Aorta (tissue), 5 donors: ENCODE measurements at places on chromosomes 5 and 9. TPM values are rescaled to one million over a fixed set of nuclear protein-coding genes. Genes with fewer than 3 reads are reported as not detected.
A peak's percentile ranks its signal among the peaks of the same experiment; 100 is the strongest.

Gene BARHL1
- total RNA-seq, result not detected

Gene ARL10
- total RNA-seq, result 32.4 TPM

Gene RMRP
- total RNA-seq, result 14,949 TPM

Gene C5orf34
- 2.0 TPM for total RNA-seq

Gene TAF11L5
- not detected for total RNA-seq

Gene NKD2
- 2.8 TPM for total RNA-seq

Gene SPAAR
- 4.0 TPM for total RNA-seq

Gene PCDHGA4
- total RNA-seq, result 10.2 TPM

Gene SLC6A3
- total RNA-seq, result 0.30 TPM

Gene SELENOP
- total RNA-seq, result 580 TPM

- no peak overlapping the region for H3K27ac ChIP-seq
- no peaks in the 10 kb centered on the region for H3K36me3 ChIP-seq
- no peak overlapping the region for H3K4me3 ChIP-seq
- no peak for DNase-seq
- no peaks in the 10 kb centered on the region for H3K4me1 ChIP-seq
- H3K27me3 ChIP-seq, result no peaks in the 10 kb centered on the region
Observed at GRCh38 chr5:115702025-115702424, 76.2 kb upstream of the TMED7 start.

DNA sequence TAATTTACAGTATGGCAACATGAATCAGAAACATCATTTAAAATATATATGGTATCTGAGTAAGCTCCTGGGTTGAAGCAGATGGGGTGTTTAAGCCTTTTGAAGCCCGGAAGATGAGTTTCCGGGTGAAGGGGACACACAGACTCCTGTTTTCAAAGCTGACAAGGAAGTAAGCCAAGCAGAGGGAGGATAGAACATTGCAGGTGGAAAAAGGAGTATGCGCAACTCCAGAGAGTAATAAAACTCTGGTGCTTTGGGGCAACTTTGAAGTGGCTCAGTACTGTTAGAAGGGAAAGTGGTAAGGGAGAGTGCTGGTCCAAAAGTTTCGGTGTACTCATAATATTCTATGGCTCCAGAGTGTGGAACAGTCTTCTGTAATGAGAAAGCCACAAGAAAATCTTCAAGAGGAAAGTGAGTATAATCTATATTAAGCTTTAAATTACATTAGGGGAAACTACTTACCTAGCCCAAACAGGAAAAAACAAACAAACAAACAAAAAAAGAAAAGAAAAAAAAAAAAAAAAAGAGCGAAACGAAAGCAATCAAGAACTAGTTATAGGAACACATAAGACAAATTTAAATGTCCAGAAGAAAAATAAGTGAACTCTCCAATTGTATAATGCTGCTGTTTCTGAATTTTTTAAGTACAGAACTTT lies 2.3 kb upstream of the ST8SIA4 start:
- H3K4me1 ChIP-seq, result no peaks in the 10 kb centered on the region
- no peaks in the 10 kb centered on the region for H3K27me3 ChIP-seq
- no peak overlapping the region for H3K27ac ChIP-seq
- no peak overlapping the region for H3K4me3 ChIP-seq

GRCh38 chr5:176851871-176852658 lies 41.7 kb downstream of the UNC5A start:
- no peaks in the 10 kb centered on the region for H3K36me3 ChIP-seq
- H3K27me3 ChIP-seq, result no peaks in the 10 kb centered on the region
- no peak for DNase-seq

DNA sequence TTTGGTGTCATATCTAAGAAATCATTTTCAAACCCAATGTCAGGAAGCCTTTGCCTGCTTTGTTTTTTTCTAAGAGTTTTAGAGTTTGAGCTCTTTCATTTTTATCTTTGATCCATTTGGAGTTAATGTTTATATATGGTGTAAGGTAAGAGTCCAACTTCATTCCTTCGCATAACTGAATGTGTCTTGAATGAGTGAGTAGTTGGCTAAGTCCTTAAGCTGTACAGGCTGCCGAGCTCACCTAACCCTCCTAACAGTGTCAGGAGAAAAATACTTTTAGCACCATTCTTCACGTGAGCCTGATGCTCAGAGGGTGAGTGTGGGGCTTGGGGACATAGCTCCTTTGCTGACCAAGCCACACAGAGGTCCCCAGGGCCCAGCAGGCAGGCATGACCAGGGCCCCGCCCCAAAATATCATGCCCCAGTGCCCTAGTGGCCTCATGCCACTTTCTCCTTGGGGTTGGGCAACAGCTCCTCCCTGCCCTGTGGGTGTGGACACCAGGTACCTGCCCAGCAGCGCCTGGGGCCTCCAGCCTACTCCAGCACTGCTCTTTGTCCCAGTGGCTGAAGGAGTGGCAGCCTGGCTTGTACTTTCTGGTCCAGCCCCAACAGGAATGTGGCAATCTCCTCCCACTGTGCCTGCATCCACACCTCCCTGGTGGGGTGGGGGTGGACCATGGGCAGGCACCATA lies 17.2 kb downstream of the PPARGC1B start:
- no peaks in the 10 kb centered on the region for H3K36me3 ChIP-seq
- H3K27ac ChIP-seq, result no peak overlapping the region
- no peak overlapping the region for H3K4me3 ChIP-seq
- H3K27me3 ChIP-seq, result no peaks in the 10 kb centered on the region

- H3K27me3 ChIP-seq, result no peaks in the 10 kb centered on the region
- H3K4me1 ChIP-seq, result no peaks in the 10 kb centered on the region
- no peak for DNase-seq
Observed at GRCh38 chr5:80010754-80011392, 19.8 kb upstream of the MTX3 start.

- no peaks in the 10 kb centered on the region for H3K4me1 ChIP-seq
- no peaks in the 10 kb centered on the region for H3K27me3 ChIP-seq
- peak; percentile 92 for DNase-seq
- no peaks in the 10 kb centered on the region for H3K36me3 ChIP-seq
Observed at GRCh38 chr5:43042176-43042625, 2.1 kb upstream of the ANXA2R start.

DNA sequence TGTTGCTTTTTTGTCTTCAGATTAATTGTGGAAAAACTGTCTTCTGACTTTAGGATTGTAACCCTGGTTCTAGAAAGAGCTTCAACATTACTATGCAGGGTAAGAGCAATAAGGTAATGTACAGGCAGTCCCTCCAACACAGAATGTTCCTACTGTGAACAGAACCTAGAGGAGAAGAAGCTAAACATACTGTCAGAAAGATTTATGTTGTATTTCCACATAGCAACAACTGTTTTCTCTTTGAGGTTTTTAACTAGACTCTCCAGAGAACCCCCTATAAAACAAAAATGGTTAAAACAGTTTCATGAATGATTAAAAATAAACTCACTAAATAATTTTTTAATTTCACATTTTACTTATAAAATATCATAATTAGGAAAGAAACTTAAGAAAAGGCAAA lies 64.3 kb upstream of the NAA35 start:
- no peaks in the 10 kb centered on the region for H3K27me3 ChIP-seq
- H3K36me3 ChIP-seq, result no peaks in the 10 kb centered on the region
- no peaks in the 10 kb centered on the region for H3K4me1 ChIP-seq
- H3K27ac ChIP-seq, result no peak overlapping the region
- no peak for DNase-seq

DNA sequence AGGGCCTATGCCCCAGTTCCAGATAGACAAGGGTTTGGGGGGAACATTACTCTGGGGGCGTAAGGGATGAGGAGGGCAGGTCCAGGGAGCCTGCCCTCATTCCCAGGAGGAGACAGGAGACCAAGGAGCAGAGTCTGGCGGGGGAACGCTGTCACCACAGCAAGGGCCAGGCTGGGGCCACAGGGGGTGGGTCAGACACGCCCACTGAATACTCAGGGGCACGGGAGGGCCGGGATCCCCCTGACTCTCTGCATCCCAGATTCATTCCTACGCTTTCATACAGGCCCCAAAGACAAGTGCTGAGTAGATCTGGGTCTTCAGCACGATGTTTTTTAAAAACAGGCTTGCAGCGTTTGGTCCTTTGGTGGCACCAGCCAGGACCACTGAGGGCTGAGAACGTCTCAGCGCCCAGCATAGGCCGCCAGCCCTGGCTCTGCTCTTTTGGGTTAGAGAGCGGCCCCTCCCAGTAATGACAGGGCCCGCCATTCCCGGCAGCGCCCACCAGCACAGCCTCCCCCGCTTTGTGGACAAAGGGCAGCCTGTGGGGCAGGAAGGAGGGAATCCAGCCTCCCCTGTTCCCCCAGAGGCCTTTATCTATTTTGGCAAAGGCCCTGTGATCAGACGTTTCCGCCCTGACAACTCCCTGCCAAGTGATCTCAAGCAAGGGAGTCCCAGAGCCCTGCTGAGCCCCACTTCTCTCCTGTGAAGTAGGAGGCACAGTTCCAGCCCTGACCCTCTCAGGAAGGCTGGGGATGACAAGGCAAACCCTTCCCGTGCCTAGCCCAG lies 24.9 kb downstream of the NEK6 start:
- no peak overlapping the region for H3K4me3 ChIP-seq
- H3K27me3 ChIP-seq, result no peaks in the 10 kb centered on the region
- peak overlapping the region; percentile 26 for H3K27ac ChIP-seq
- DNase-seq, result peak; percentile 91
- H3K4me1 ChIP-seq, result peaks cover 4% of the 10 kb centered on the region
- no peaks in the 10 kb centered on the region for H3K36me3 ChIP-seq

GRCh38 chr5:68653471-68653870 lies 437.9 kb downstream of the PIK3R1 start:
- peaks cover 3% of the 10 kb centered on the region for H3K4me1 ChIP-seq
- H3K27me3 ChIP-seq, result no peaks in the 10 kb centered on the region
- no peak overlapping the region for H3K4me3 ChIP-seq
- no peak for DNase-seq
- no peak overlapping the region for H3K27ac ChIP-seq
- no peaks in the 10 kb centered on the region for H3K36me3 ChIP-seq

GRCh38 chr5:116411101-116411571 lies 163.5 kb downstream of the SEMA6A start:
- no peak overlapping the region for H3K27ac ChIP-seq
- H3K4me1 ChIP-seq, result no peaks in the 10 kb centered on the region
- no peaks in the 10 kb centered on the region for H3K27me3 ChIP-seq
- H3K36me3 ChIP-seq, result no peaks in the 10 kb centered on the region

- no peaks in the 10 kb centered on the region for H3K36me3 ChIP-seq
- H3K27ac ChIP-seq, result no peak overlapping the region
- no peak for DNase-seq
- no peaks in the 10 kb centered on the region for H3K27me3 ChIP-seq
Observed at GRCh38 chr5:38197118-38197517, 61.2 kb upstream of the EGFLAM start.

- H3K4me3 ChIP-seq, result no peak overlapping the region
- no peaks in the 10 kb centered on the region for H3K4me1 ChIP-seq
- no peak for DNase-seq
- H3K36me3 ChIP-seq, result no peaks in the 10 kb centered on the region
- H3K27me3 ChIP-seq, result no peaks in the 10 kb centered on the region
Observed at GRCh38 chr5:74465724-74466123, 174.8 kb downstream of the ENC1 start.

GRCh38 chr5:101942321-101942882 lies 353.7 kb downstream of the SLCO4C1 start:
- H3K4me3 ChIP-seq, result no peak overlapping the region
- no peak for DNase-seq
- no peaks in the 10 kb centered on the region for H3K4me1 ChIP-seq
- no peak overlapping the region for H3K27ac ChIP-seq

DNA sequence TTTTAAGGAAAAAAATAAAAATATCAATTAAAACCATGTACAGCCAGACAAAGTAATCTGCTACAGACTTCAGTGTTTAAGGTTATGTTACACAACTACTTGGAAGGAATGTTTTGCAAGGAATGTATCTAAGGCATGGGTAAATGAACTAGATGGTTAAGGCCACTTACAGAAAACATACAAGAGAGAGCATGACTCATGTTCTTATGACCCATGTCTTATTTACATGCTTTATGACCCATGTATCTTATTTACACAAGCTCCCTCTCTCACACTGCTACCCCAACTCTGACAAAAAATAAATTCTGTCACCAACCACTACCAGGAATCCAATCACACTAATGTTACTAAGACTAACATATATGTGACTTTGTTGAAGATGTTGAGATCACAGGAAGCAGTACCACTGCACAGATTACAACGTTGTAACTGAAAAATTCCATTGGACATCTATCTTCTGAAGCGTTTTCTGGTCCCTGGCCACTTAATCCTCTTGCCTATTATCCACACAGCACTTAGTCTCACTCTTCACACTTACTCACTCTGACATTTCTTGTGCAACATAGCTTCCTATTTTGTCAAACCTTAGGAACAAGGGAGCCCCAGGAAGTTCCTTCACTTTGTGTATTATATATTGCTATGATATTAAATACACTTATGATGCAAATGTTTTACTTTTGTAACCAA lies 1630.1 kb upstream of the C9orf72 start:
- no peaks in the 10 kb centered on the region for H3K27me3 ChIP-seq
- no peaks in the 10 kb centered on the region for H3K36me3 ChIP-seq
- no peak overlapping the region for H3K27ac ChIP-seq

- no peak overlapping the region for H3K4me3 ChIP-seq
- DNase-seq, result no peak
Observed at GRCh38 chr9:22030101-22030598, 21.0 kb upstream of the CDKN2B start.
